ENCODE measurements at places on chromosomes 12 and 14.

GRCh38 chr12:79322905-79323304, 367.9 kb downstream of the PAWR start:
- DNase-seq, result no peak

GRCh38 chr14:60301685-60302084, 52.7 kb downstream of the PPM1A start:
- no peak for DNase-seq

DNA sequence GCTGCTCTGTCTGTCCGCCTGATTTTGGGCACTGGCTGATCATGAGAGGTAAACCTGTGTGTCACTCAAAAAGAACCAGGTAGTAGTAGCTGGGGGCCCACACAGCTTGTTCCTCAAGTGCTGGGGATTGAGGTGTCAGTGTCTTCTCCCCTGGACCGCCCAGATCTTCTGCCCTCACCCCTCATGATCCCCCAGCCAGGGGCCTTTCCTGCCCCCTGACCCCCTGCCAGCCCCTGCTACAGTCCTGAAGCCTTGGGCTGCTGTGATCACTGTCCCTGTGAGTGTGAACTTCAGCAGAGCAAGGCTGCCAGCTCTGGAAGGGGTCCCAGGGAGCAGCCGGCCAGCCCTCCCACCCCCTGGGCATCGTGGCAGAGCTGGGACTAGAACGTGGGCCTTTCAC, 11.4 kb downstream of the WSCD2 start:
- DNase-seq, result no peak

- DNase-seq, result no peak
These were observed 237.7 kb downstream of the TRHDE start for GRCh38 chr12:72509891-72510290.

DNA sequence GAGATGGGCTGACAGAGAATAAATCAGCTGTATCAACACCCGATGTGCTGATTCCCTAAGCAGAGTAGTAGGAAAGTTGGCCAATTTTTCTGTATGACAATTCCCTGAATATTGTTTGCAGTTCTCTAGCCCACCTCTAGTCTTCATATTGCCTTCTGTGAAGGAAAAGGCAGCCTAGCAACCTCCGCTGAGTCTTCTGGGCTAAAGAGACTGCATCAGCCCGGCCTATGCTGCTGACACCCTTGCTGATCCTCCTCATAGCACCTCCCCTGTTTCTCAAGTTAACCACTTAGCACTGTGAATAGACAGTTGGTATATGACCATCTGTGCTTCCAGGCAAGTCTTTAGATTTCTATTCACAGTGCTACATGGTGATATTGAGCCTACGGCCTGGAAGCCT, 161.1 kb upstream of the EGLN3 start:
- no peak for DNase-seq

DNA sequence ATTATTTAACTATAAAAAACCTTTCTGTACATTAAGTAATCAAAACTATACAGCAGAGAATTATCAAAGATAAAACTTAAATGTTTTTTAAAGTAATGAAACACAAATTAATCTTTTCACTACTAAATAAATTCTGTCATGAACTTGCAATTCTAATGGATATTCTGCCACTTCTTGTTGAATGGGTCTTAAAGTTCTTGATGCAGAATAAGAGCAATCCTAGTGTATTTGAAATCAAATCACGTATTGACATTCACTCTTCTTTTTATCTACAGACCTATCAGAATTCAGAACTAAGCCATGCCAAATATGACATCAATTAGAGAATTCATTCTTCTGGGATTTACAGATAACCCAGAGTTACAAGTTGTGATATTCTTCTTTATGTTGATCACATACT, at the start of gene OR6C65:
OR6C65 (plus strand) TSS at position 301 of the 400 bp plus-strand sequence; CDS start at position 301, 0 bp downstream.
- no peak for DNase-seq

GRCh38 chr12:126159139-126159538, 1093.9 kb downstream of the AACS start:
- no peak for DNase-seq

DNA sequence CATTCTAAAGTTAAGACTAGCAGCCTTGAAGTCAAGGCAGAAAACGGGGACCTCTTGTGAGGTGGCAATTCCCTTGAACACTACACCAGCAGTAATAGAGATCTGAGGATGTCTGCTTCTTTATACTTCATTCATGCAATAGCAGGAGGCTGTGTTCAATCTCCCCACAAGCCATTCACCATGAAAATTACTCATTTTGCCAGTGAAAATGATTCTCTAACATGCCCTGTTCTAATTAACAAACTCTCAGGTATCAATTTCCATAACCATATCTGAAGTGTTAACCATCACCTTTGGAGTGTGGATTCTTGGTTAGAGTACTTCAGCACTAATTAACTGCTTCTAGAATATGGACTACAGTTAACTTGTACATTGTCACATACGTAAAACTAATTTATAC, 3.4 kb upstream of the GLIPR1 start:
- no peak for DNase-seq

GRCh38 chr14:69260190-69260860, 367 bp downstream of the GALNT16 start:
- DNase-seq, result no peak

DNA sequence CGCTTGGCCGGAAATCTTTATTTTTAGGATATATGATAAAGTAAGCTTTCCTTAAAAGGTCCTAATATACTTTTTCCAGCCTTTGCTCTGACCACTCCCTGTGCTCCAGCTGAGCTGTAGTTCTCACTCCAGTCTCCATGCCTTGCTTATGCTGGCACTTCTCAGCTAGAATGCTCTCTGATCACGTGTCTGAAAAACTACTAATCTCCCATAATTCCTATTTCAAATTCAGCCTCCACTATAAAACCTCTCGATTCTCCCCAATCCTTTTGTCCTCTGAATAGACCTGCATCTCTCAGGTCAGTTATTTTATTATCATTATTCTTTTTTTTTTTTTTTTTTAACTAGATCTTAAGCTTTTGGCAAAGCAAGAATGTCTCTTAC, 3.7 kb downstream of the BIN2 start:
- no peak for DNase-seq

- no peak for DNase-seq
These were observed 45.2 kb downstream of the WDHD1 start for GRCh38 chr14:54981698-54982097.

Measured in HL-60 (cell line).